ENCODE measurements at places on chromosomes 6 and 20.

DNA sequence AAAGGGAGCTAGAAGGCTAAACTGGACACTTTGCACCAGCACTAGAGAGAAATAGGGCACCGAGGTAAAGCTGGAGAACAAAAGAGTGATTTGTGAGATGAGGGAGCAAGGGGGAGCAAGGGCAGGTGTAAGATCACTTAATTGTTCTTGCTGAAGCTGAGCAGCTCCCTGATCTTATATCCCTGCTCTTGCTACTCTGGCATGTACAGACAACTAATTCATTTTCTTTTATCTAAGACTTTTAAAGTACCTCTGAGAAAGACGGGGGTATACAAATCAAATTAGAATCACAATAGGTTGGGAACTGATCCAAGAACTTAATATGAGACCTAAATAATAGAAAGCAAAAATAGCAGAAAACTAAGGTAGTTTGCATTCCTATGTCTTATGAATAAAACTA is 381.7 kb upstream of the POU3F2 start:
- no peak for DNase-seq

GRCh38 chr6:29537714-29538403 is 21.7 kb downstream of the UBD start:
- no peak for DNase-seq

GRCh38 chr6:115983998-115984397 is 76.7 kb downstream of the FRK start:
- no peak for DNase-seq

DNA sequence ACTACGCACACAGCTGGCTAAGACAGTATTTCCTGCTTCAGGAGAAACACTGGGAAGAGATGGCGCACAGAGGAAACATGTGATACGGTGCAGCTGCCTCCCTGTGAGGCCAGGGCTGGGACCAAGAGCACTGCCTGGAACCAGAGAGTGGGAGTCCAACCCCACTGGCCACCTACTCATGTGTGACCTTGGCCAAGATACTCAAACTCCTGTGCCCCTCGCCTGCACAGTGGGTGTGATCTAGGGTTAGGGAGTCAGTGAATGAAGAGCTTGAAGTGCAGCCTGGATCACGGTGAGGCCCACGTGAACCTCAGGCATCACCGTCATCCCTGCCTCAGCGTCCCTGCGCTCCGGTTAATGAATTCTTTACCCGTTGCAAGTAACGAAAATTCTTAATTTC is 41.7 kb upstream of the MPC1 start:
- no peak for DNase-seq

- DNase-seq: no peak
Measured at GRCh38 chr6:21349834-21350233, 243.7 kb upstream of the SOX4 start.

- DNase-seq: no peak
Measured at GRCh38 chr6:150008588-150008987, 16.7 kb downstream of the RAET1L start.

DNA sequence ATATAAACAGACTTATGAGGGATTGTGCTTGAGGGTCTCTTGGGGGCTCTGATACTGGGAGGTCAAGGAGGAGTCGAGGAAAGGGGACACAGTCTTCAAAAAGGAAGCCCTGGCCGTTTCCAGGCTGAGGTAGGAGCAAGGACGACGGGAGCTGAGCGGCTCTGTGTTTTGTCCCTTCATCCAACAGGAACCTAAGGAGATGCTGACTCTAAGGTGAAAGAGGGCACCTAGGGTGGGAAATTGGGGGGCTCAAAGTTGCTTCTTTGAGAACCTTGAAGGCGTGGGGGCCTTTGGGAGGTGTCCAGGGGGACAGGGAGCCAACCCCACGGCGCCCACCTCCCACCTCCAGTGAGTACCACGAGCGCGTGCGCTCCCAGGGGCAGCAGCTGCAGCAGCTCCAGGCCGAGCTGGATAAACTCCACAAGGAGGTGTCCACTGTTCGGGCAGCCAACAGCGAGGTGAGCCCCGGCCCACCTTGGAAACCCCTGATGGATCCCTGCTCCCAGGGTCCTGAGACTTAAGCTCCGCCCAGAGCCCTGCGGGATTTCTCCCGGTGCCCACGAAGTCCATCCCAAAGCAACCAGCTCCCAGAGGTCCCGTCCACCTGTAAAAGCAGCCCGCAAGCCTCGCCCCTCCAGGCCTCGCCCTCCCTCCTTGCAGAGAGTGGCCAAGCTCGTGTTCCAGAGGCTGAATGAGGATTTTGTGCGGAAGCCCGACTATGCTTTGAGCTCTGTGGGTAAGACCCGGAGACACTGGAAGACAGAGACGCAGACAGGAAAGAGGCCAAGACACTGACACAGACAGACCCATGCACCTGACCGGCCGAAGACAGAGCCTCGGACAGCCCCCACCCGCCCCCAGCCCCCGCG is 2.9 kb downstream of the SPAG4 start:
- DNase-seq: no peak

DNA sequence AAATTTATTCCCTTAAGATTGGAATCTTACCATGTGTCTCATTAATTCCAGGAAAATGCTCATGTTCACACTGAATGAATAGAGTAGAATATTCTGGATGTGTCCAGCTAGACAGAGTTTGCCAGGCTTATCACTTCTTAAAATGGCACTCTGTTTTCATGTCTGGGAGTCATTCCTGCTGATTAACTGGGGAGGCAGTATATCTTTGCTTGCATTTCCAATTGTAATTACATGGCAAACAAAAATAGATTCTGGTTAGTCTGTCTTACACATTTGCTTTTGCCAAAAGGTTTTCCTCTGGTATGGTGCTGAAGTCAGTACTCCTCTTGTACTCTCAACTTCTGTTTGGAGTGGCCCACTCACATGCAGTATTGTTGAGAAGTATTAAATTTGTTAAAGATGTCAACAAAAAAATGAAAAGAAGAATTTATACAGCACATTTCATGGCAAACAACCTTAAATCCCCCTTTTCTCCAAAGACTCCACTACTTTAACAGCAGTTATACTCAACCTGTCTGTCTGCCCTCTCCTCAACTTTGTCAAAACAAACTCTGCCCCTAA is 70.2 kb downstream of the TENT5A start:
- no peak for DNase-seq

GRCh38 chr6:36273067-36273466 is 3.2 kb downstream of the PNPLA1 start:
- DNase-seq: no peak

- peak; percentile 49 for DNase-seq
Measured at GRCh38 chr20:31718952-31719643, 3.6 kb downstream of the BCL2L1 start.

- no peak for DNase-seq
Measured at GRCh38 chr6:93962566-93962965, 543.2 kb upstream of the EPHA7 start.

- no peak for DNase-seq
Measured at GRCh38 chr6:135209803-135210202, 28.7 kb downstream of the MYB start.

- no peak for DNase-seq
Measured at GRCh38 chr6:34657037-34657306, 39.6 kb downstream of the ILRUN start.

GRCh38 chr6:18842534-18842933 is 455.4 kb downstream of the RNF144B start:
- DNase-seq: no peak

DNA sequence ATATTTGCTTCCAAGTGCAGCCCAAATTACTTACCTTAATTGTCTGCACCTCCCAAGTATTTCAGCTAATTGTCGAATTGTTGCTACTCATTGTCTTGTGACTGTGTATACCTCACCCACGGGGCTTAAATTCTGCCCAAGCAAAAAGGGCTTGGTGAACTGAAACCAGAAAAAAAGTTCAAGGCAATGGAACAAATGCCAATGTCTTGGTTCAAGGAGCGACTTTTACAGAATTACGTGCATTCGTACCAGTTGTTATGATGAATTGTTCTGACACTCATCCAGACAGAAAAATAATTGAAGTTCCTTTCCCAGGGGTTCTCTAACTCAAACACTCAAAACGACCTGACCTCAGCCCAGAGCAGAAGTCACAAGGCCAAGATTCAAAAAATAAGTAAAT is 13.9 kb upstream of the PXDC1 start:
- no peak for DNase-seq

DNA sequence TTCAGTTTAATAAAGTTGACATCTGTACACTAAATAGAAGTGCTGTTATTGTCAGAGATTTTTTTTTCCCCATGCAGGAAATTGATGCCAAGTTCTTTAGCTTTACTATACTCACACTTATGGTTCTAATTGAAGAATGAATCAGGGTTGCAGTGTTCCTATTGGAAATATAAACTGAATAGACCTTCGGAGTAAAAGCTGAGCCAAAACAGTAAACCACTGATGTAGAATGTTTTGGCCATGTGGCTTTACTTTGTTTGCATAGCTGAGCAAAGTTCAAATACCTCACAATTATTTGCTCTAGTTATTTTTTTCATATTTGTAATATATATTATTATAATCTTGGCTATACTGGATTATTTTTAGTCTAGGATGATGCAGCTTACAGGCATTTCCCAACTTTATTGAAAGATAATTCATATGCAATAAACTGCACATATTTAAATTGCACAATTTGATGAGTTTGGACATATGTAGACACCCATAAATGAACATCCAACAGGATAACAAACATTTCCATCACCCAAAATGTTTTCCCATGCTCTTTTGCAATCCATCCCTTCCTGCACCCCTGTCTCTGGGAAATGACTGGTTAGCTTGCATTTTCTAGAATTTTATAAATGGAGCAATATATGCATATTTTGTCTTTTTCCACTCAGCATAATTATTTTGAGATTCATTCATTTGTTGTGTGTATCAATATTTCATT is 105.8 kb upstream of the NOX3 start:
- DNase-seq: no peak

DNA sequence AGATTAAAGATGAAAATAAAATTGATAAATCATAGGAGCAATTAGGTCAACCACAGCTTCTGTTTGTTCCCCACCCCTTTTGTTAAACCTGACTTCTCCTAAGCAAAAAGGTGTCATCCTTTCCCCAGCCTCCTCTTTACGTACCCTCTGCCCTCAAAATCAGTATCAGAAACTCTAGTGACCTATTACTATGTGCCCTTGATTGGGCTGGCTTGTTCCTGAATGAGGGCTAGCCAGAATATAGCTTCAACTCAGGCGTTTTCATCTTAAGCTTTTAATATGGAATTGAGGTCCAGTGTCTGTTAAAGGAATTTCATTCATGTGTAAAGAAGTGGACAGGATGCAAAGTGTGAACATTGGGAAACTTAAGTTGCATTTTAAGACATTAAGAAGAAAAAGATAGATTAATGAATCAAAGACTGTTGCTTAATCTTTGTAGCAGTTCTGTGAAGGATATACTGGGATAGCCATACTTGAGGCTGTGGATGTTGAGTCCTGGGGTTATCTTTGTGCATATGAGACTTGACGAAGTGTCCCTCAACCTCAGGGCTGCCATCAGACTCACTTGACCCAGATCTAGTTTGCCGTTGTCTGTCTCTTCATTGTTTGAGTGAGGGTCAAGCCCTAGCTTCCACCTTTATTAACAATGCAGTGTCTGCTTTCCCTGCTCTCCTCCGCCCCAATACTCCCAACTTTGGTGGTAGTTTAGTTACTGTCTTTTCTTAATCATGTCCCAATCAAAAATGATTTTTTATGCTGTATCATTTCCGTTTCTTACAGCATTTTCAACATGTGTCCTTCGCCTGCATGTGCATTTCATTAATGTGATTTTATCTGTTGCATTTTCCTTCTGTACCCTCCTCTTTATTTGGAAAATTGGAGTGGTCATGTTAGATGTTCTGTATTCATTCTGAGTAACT is 1.9 kb downstream of the TBPL1 start:
- DNase-seq: no peak

Measured in RCC 7860 (cell line).